Glomerular endothelial cell (primary cell): ENCODE measurements at places on chromosomes 2 and 18. TPM values are rescaled to one million over a fixed set of nuclear protein-coding genes. Genes with fewer than 3 reads are reported as not detected.
A peak's percentile ranks its signal among the peaks of the same experiment; 100 is the strongest.

Gene CYP26B1
- 0.44 and 2.7 TPM in 2 replicates for total RNA-seq

Gene KATNAL2
- total RNA-seq: 1.6 and 2.4 TPM in 2 replicates

- no peak for DNase-seq
Observed at GRCh38 chr2:157874997-157875640, 1.0 kb downstream of the ACVR1 start.

- no peak for DNase-seq
Observed at GRCh38 chr18:62883937-62884735, 168.8 kb downstream of the PHLPP1 start.

DNA sequence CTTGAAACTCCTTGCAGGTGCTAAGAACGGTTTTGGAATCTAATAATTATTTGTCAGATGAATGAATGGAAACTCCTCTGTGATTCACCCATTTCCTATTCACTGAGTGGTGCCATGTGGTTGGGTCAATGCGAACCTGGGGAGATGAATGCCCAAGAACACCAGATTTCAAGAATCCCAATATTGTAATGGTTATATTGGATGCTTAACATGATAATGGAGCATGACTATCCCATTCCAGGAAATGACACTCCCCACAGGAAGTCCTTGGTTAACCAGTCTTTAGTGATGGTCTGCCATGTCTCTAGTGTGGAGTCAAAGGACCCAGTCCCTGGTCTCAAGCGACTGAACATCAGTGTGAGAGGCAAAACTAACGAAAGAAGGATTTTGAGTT is 67.9 kb upstream of the ST3GAL5 start:
- no peak for DNase-seq

- no peak for DNase-seq
Observed at GRCh38 chr2:111155610-111156009, 34.9 kb downstream of the BCL2L11 start.

DNA sequence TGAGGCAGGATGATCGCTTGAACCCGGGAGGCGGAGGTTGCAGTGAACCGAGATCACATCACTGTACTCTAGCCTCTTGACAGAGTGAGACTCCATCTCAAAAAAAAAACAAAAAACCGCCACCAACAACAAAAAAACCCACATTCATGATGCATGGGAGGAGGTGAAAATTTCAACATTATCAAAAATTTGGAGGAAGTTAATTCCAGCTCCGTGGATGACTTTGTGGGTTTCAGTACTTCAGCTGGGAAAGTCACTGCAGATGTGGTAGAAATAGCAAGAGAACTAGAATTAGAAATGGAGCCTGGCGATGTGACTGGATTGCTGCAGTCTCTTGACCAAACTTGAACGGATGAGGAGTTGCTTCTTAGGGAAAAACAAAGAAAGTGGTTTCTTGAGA is 74.3 kb downstream of the PRKCE start:
- DNase-seq: no peak

DNA sequence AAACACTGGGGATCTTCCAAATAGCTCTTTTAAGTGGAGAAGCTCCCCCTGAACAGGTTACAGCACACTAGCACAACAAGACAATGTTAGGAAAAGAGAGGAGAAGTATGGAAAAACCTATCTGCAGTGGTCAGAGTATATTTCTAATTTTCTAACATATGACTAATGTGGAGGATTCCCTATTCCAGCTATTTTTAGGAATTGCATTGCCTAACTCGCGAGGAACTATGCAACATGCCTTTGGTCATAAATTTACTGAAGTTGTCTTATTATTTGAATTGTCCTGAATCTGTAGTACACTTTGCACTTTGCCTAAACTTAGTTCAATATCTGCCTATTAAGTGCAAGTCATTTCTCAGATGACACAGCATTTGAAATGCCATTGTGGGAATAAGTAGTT is 381.4 kb downstream of the CCDC85A start:
- DNase-seq: no peak

- peak; percentile 65 for DNase-seq
Observed at GRCh38 chr2:216519154-216519762, 20.6 kb downstream of the RPL37A start.

GRCh38 chr2:35962585-35963146 is 392.9 kb upstream of the CRIM1 start:
- no peak for DNase-seq
